ENCODE measurements at places on chromosomes 5 and 9. TPM values are rescaled to one million over a fixed set of nuclear protein-coding genes. Genes with fewer than 3 reads are reported as not detected.

- DNase-seq: peak; percentile 79
- peaks cover 6% of the 10 kb centered on the region for H3K36me3 ChIP-seq
- peak overlapping the region; percentile 83 for H3K27ac ChIP-seq
- H3K27me3 ChIP-seq: no peaks in the 10 kb centered on the region
Measured at GRCh38 chr5:320524-321229, 837 bp upstream of the AHRR start.

DNA sequence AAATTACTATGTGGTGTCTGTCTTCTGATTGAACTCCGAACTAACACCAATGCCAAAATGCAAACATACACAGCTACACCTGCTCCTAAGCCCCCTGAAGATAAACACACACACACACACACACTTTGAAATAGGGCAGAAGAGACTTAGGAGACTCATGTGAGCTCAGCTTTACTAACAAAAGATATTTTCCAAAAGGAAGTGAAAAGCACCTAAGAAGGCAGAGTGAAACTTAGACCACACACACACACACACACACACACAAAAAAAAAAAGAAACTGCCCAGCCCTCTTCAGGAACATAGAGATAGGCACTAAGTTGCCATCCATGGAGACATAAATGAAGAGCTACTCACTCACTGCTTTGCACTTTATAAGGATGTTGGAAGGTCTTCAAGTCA is 45.2 kb upstream of the APC start:
- H3K4me1 ChIP-seq: peaks cover 3% of the 10 kb centered on the region
- H3K4me3 ChIP-seq: no peak overlapping the region
- no peaks in the 10 kb centered on the region for H3K36me3 ChIP-seq

- H3K36me3 ChIP-seq: no peaks in the 10 kb centered on the region
- peak overlapping the region; percentile 56 for H3K27ac ChIP-seq
- H3K4me1 ChIP-seq: peaks cover 27% of the 10 kb centered on the region
- H3K4me3 ChIP-seq: no peak overlapping the region
Measured at GRCh38 chr9:82109626-82110025, 121.1 kb downstream of the SPATA31D1 start.

DNA sequence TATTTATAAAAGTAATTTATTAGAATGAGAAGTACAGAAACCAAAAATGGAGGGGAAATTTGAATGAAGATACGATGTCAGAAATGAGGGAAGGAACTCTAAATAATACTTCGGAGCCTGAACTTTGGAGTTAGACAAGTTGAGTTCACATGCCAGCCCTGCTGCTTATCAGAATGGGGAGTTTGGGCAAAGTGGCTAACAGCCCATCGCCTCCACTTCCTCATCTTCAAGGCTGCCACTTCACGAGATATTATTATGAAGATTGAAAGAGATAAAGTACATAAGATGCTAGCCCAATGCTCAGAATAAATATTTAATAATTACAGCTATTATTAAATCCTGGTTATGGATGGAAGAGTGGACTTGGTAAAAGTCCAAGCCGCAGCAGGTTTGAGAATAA is 56.2 kb upstream of the ABCA1 start:
- no peaks in the 10 kb centered on the region for H3K27me3 ChIP-seq
- DNase-seq: no peak
- no peaks in the 10 kb centered on the region for H3K36me3 ChIP-seq
- H3K4me3 ChIP-seq: no peak overlapping the region
- H3K27ac ChIP-seq: no peak overlapping the region
- peaks cover 16% of the 10 kb centered on the region for H3K4me1 ChIP-seq

DNA sequence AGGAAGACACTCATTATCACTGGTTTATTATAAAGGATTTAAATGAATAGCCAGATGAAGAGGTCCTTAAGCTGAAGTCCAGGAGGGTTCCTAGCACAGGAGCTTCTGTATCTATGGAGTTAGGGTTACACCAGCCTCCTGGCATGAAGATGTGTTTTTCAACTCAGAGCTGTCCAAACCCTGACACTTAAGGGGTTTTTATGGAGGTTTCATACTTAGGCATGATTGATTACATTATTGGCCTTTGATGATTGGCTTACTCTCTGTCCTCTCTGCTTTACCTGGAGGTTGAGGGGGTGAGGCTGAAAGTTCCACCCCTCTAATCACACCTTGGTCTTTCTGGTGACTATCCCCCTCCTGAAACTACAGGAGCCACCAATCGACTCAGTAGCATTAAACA is 84.9 kb upstream of the ZNF169 start:
- H3K36me3 ChIP-seq: peaks cover 43% of the 10 kb centered on the region
- peaks cover 79% of the 10 kb centered on the region for H3K4me1 ChIP-seq
- H3K4me3 ChIP-seq: no peak overlapping the region
- no peak for DNase-seq
- H3K27ac ChIP-seq: no peak overlapping the region
- no peaks in the 10 kb centered on the region for H3K27me3 ChIP-seq

DNA sequence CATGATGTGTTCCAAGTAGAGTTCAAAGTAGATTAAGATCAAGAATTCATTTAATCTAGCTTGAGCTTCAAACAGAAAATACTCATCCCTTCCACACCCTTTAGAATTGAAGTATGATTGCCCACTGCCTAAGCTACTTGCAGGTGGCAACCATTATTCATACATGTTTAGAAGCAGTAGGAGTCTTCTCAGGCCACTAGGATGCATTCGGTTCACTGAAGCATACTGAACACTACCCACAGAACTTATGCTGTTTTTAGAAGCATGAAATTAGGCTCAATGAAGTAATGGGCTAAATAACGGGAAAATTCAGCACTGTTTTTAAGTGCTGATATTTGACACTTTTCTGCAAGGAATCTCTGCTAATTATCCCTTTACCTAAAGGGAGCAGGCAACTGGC is 263.4 kb downstream of the DEPDC1B start:
- no peak for DNase-seq
- no peaks in the 10 kb centered on the region for H3K4me1 ChIP-seq
- H3K4me3 ChIP-seq: no peak overlapping the region
- H3K36me3 ChIP-seq: no peaks in the 10 kb centered on the region

GRCh38 chr9:113341712-113342410 is 1.8 kb upstream of the WDR31 start:
- no peak overlapping the region for H3K27ac ChIP-seq
- peaks cover 21% of the 10 kb centered on the region for H3K4me1 ChIP-seq
- no peaks in the 10 kb centered on the region for H3K27me3 ChIP-seq
- H3K36me3 ChIP-seq: no peaks in the 10 kb centered on the region
- DNase-seq: no peak

GRCh38 chr5:1743769-1744085 is 55.9 kb downstream of the MRPL36 start:
- H3K36me3 ChIP-seq: peaks cover 4% of the 10 kb centered on the region
- no peak overlapping the region for H3K4me3 ChIP-seq
- H3K4me1 ChIP-seq: no peaks in the 10 kb centered on the region
- no peak overlapping the region for H3K27ac ChIP-seq
- no peaks in the 10 kb centered on the region for H3K27me3 ChIP-seq

GRCh38 chr9:137989999-137990715 is 112.6 kb downstream of the CACNA1B start:
- H3K27me3 ChIP-seq: peaks cover 4% of the 10 kb centered on the region
- no peak overlapping the region for H3K4me3 ChIP-seq
- DNase-seq: peak; percentile 76
- H3K4me1 ChIP-seq: no peaks in the 10 kb centered on the region

- DNase-seq: no peak
- H3K27me3 ChIP-seq: no peaks in the 10 kb centered on the region
- H3K4me3 ChIP-seq: no peak overlapping the region
Measured at GRCh38 chr9:125585503-125586171, 121.4 kb downstream of the MAPKAP1 start.

DNA sequence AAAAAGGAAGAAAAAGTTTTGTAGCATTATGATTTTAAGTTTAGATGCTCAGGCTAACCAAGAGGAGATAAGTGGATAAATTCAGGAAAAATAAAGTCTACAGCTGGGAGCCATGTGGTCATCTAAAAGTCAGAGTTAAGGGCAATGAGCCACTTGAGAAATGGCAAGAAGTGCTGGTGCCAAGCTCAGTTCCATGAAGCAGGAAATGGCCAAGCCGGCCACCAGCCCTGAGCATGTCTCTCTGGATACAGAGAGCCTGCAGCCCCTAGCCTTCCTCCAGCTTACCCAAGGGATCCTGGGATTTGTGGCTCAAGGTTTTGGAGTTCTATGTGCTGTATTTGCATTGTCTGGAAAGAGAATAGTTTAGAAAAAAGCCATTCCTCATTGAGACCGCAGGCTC is 12.2 kb upstream of the S1PR3 start:
- peaks cover 26% of the 10 kb centered on the region for H3K27me3 ChIP-seq
- no peak overlapping the region for H3K4me3 ChIP-seq
- H3K36me3 ChIP-seq: no peaks in the 10 kb centered on the region
- no peaks in the 10 kb centered on the region for H3K4me1 ChIP-seq
- no peak for DNase-seq

DNA sequence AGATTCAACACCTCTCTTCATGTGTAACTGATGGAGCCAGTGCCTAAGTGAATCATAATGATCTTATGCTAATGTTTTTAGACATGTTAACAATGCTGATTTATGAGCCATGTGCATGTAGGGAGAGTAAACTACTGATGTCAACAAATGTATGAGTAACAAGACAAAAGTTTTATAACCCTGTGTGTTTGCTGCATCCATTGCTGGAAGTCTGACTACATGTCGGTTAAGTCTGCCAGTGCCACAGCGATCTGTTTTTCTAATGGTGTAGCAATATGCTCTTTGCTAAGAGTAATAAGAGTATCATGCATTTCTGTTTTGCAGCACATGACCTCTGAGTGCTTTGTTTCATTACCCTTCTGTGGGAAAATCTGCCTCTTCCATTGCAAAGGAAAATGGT is 26.4 kb upstream of the TMOD1 start:
- no peaks in the 10 kb centered on the region for H3K27me3 ChIP-seq
- no peaks in the 10 kb centered on the region for H3K4me1 ChIP-seq
- peaks cover 25% of the 10 kb centered on the region for H3K36me3 ChIP-seq
- no peak for DNase-seq

DNA sequence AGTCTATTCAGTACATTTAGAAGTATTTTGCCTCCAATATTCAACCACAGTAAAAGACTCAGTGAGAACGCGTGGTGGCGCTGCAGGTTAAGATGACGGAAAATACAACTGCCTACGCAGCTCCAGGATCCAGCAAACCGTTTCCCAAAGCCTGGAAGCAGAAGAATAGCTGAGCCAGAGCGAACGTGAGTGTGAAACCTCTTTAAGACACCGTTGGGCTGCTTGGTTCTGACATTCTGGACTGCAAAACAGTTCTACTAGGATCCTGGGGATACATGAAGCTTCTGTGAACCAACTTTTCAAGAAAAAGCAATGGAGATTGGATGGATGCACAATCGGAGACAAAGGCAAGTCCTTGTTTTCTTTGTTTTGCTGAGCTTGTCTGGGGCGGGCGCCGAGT is at the start of gene PCDHB16:
Gene PCDHB16 (plus strand): TSS at position 140 of the 400 bp plus-strand sequence. CDS start 173 bp downstream, at position 313.
- DNase-seq: no peak
- H3K27ac ChIP-seq: peak within 1 kb of the TSS; percentile 87
- no peaks in the 10 kb centered on the region for H3K4me1 ChIP-seq

- peaks cover 1% of the 10 kb centered on the region for H3K36me3 ChIP-seq
- H3K27ac ChIP-seq: no peak overlapping the region
- H3K27me3 ChIP-seq: peaks cover 12% of the 10 kb centered on the region
- no peaks in the 10 kb centered on the region for H3K4me1 ChIP-seq
- no peak for DNase-seq
Measured at GRCh38 chr9:97176206-97176605, 131.3 kb upstream of the CCDC180 start.

DNA sequence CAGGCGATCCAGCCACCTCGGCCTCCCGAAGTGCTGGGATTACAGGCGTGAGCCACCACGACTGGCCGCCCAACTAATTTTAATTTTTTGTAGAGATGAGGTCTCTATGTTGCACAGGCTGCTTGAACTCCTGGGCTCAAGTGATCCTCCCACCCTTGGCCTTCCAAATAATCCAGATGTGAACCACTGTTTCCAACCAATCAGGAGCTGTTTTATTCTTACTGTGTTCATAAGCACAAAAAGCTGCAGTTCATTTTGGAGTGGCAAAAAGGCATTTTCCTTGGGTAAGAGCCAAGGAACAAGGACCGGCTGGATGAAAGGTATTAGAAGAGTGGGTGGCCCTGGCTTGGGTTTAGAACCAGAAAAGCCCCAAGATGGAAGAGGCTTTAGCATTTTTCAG is 5.2 kb upstream of the SLC27A4 start:
- no peak overlapping the region for H3K4me3 ChIP-seq
- no peak for DNase-seq
- H3K36me3 ChIP-seq: peaks cover 5% of the 10 kb centered on the region
- H3K27me3 ChIP-seq: no peaks in the 10 kb centered on the region
- H3K27ac ChIP-seq: no peak overlapping the region
- no peaks in the 10 kb centered on the region for H3K4me1 ChIP-seq

Gene SMIM3
- 4.0 TPM for total RNA-seq

Gene RGMB
- total RNA-seq: 111 TPM

Gene OTP
- total RNA-seq: not detected

Gene ALDOB
- total RNA-seq: not detected
